Upper lobe of left lung (tissue), 6 donors: ENCODE measurements at places on chromosomes 1 and 21.

- no peak for DNase-seq
These were observed 69.3 kb downstream of the PLXNA2 start for GRCh38 chr1:208174731-208175507.

DNA sequence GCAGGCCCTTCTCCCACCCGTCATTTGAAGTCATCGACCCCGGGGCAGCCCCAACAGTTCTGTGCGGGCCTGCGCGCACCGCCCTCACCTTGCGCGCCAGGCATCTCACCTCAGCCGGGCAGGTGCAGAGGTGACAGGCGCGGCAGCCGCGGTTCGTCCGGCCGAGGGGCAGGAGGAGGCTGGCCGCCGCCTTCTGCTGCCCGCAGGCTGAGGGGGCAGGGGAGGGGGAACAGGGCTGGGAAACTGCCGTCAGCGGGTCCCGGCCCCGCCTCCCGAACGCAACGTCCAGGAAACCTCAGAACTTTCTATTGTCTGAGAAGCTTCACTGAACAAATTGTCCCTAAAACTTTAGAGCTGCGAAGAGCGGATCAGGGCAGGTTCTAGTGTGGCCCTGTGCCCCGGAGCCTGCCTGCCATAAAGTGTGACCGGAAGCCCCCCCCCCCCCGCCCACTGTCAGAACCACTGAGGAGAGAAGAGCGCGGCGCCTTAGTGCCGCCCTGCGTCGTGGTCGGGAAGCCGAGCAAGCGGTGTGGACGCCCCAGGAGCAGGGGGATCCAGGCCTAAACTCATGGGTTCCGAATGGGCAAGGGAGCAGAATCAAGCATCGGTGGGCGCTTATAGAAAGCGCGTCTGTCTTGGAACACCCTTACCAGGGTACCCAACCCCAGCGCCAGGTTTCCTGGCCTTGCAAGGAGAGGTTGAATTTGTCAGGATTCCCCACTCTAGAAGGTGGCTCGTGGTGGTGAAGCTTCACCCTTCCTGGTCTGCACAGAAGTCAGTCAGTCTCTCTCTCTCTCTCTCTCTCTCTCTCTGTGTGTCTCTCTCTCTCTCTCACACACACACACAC is 13.3 kb upstream of the TBX15 start:
- DNase-seq = no peak

DNA sequence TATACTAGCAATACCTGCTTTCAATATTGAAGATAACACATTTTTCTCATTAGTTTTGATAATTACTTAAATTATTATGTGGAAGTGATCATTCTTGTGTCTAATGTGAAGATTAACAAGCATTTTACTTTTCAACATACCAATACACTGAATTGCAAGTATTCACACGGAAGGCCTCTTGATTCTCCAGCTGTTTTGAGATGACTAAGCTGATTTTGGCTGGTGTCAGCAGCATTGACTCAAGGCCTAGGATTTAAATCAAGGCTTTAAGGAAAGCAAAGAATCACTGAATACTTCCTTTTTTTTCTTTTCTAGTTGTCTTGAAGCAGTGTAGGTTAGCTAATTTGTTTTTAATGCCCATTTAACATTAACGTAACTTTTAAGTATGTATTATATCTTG is 373.7 kb downstream of the SRGAP2C start:
- DNase-seq = peak; percentile 20

DNA sequence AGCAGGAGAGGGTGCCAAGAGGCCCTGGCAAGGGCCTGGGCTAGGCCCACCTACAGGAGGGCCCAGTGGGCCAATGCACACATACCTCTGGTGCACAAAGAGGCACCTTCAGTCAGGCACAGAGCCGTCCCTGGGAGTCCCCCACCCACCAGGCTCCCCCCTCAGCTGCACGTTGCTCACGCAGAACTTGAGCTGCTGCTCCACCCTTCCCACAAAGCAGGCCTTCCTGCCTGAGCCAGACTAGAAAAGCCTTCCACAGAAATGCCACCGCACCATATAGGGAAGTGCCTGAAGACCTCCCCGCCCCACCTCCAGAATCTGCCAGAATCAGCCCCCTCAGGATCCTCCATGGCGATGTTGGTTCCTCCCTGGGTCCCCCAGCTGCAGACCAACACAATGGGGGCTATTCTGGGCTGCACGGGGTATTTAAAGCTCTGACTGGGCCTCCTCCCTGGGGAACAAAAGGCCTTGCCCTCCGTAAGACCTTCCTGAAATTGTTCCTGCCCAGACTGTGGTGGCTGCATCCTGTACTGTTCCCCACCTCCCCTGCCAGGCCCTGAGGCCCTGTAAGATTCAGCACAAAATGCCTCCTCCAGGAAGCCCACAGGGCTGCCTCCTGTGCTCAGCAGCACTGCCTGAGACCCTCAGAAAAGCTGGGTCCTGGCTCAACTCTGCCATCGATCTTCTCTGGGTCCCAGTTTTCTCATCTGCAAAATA is 27.2 kb downstream of the HSPG2 start:
- peak; percentile 37 for DNase-seq

DNA sequence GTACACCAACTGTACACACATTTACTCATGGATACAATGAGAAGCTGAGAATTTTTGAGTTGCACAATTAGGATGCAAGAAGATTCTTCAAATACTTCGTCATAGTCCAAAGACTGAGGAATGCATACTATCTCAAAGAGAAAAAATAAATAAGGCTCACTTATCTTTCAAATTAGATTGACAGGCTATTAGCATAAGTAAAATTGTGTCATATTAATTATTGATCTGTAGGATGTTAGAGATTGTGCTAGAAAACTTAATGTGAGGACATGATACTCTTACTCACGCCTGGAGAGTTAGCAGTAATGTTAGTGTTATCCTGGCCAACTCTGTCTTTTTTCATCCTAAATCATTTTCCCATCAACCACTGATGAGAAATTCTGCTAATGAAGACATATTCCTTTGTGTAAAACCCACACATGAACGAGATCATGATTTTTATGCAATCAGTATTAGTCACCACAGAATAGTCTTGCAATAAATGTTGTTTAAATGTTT is 659.0 kb downstream of the LTN1 start:
- no peak for DNase-seq

GRCh38 chr1:185104083-185104482 is 52.7 kb downstream of the TRMT1L start:
- no peak for DNase-seq

DNA sequence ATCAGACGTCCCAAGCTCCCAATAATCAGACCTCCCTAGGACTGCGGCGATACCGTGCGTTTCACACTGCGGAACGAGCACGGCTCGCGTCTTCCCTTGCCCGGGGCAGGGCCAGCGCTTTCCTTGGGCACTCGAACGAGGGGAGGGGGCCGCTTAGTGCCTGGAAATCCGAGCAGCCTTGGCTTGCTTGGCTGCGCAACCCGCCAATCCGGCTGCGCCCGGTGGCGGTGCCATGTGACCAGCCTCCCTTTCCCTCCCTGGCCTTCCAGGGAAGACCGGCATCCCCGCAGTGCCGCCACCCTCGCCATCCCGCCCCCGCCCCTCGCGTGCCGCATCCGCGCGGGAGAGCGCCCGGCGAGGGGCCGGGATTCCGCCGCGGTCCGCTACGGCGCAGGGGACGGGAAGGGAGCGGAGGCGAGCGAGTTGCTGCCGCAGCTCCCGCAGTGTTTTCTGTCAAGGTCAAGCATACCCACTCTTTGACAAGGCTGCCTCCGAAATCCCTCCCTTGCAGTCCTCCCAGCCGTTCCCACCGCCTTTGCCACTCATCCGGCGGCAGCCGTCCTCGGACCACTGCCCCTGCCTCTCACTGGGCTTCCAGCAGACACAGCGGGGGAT is 8.3 kb upstream of the RNF19B start:
- peak; percentile 88 for DNase-seq

GRCh38 chr1:241600496-241600901 is 39.7 kb downstream of the CHML start:
- no peak for DNase-seq

- DNase-seq = no peak
These were observed 47.5 kb upstream of the IPO9 start for GRCh38 chr1:201781437-201781836.

DNA sequence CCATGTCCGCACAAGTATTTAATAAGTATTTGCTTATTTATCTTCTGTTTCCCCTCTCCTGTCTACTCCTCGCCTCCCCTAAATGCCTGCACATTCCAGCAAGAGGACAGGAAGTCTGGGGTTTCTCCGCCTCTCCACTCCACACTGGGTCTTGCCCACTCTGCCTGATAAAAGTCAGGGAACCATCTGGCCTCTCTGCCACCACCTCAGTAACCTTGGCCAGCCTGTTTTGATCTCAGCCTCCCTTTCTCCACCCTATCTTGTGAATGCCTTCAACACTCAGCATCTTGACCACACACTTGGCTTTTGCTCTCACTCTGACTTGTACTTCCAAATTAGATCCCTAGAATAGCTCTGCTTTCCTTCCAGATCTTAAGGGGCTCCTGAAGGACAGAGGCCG is 165.3 kb upstream of the UBE2U start:
- DNase-seq = no peak

DNA sequence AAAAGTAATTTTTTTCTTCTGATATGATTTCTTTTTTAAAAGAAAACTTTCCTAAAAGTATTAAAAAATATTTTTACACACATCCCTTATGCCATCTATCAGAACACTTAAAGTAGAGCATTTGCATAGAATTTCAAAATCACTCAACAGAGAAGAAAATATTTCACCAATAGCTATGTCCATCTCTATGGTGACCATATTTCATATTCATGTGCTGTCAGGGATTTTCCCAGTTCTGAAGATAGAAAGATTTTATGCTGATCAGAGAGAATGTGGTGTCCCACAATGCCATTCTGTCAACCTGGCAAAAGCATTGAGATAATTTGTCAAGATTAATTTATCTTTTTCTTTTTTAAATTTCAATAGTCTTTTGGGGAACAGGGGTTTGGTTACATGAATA is 87.0 kb downstream of the C4BPA start:
- DNase-seq = no peak

DNA sequence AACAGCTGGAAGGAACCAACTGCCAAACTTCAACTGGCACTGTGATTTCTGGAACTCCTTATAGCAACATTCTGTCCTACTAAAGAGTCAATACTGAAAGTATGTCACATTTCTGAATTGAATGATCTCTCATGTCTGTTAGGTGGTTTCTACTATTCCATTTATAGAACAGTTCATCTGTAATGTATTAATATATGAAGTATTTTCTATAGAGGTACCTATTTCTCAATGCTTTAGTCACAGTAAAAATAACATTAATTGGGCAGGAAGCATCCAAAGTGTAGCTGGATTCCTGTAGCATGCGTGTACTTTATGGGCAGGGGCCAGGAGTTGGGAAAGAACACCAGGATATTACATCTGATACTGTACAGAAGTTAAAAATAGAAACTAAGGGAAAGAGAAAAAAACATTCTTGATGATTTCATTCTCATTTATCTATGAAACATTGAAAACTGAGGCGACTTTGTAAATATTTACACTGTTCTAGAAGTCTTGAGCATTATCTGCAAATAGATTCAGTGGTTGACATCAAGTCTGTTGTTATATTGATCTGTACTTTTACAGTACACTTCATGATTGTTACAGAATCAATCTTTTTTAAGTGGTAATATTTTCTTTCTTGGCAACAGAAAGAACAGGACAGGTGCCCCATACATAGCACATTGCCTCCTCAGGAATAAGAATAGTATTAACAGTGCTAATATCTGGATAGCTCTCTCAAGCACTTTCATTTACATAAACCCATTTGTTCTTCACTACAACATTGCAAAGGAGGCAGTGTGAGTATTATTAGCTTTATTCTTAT is 6.2 kb upstream of the ZNF281 start:
- peak; percentile 80 for DNase-seq

GRCh38 chr1:53558739-53559315 is 99.6 kb downstream of the DMRTB1 start:
- no peak for DNase-seq

GRCh38 chr1:97350662-97351061 is 570.2 kb downstream of the DPYD start:
- DNase-seq = no peak

- DNase-seq = no peak
These were observed 16.6 kb downstream of the ACTN2 start for GRCh38 chr1:236702791-236703394.
